ENCODE measurements at places on chromosomes 4 and X.

DNA sequence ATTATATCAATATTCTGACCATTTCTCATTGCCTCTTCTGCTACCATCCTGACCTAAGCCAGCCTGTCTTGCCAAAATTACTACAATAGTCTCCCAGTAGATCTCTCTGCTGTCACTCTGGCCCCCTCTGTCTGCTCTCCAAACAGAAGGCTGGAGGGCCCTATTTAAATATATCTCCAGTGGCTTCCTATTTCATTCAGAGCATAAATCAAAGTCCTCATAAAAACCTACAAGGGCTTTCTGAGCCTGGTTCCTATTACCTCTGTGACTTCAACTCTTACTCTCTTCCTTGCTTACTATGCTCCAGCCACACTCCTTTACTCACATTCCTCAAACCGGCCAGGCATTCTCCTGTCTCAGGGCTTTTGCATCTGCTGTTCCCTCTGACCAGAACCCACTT lies 19.0 kb downstream of the IGSF1 start:
- DNase-seq = no peak

- no peak for DNase-seq
Measured at GRCh38 chrX:119687661-119688413, 5.1 kb downstream of the SEPTIN6 start.

DNA sequence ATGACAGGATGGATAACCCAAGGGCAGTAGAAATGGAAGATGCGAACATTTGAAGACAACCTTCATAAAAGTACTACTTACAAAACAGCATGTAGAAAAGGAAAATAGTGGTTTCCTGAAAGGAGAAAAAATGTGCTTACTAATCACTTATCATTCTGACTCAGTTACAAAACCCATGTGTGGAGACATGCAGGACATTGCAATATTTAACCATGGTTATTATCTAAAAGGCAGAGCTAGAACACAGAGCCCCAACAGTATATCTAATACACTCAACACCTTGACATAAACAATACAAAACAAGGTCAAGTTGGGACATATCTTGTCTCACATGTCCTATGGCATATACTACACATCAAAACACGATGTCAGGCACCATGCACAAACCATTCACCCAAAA lies 55.9 kb downstream of the EIF4E start:
- no peak for DNase-seq

- DNase-seq = no peak
Measured at GRCh38 chrX:70338290-70338689, 48.4 kb downstream of the KIF4A start.

DNA sequence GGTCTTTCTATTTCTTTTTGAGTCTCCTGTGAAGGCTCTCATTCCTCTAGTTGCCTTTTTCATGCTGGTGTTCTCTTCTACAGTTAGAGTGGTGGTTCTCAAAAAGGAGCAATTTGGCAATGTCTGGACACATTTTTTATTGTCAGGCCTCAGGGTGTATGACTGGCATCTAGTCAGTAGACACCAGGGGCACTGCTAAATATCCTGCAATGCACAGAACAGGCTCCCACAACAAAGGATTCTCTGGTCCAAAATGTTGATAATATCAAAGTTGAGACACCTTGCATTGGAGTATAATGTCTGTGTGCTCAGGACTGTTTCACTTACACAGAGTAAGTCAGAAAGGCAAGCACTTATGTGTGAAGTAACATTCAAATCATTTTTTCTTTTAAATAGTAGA lies 1360.7 kb downstream of the ADGRL3 start:
- no peak for DNase-seq

- peak; percentile 89 for DNase-seq
Measured at GRCh38 chr4:8594097-8595038, 1.8 kb downstream of the CPZ start.

DNA sequence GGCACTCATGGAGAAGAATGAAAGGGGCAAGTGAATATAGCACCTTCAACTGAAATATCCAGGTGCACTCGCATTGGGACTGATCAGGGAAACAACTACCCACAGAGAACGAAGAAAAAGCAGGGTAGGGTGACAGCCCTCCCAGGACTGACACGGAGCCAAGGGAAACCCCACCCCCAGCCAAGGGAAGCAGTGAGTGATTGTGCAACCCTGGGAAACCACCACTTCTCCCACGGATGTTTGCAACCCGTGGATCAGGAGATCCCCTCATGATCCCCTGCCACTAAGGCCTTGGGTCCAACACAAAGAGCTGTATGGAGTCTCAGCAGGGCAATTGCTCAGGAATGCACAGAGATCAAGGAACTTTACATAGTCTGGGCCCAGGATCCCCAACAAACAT lies 158.5 kb upstream of the HCCS start:
- DNase-seq = no peak

GRCh38 chr4:154033921-154034320 lies 245.0 kb upstream of the SFRP2 start:
- no peak for DNase-seq

DNA sequence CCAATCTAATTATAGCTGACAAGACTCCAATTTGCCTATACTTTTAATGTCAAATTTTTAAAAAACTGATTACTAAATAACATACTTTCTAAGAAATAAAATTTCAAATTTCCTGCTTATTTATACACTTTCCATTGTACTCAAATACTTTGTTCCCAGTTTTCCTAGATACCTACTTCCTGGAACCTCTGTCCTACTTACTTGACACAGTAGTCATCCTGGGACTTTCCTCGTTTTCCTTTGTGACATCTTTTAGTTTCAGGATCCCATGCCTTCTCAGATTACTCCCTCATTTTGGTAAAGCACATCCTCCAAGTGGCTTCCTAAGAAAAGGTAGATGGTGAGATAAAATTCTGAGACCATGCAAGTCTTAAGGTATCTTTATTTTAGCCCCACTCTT lies 13.3 kb upstream of the FAM184B start:
- DNase-seq = no peak

DNA sequence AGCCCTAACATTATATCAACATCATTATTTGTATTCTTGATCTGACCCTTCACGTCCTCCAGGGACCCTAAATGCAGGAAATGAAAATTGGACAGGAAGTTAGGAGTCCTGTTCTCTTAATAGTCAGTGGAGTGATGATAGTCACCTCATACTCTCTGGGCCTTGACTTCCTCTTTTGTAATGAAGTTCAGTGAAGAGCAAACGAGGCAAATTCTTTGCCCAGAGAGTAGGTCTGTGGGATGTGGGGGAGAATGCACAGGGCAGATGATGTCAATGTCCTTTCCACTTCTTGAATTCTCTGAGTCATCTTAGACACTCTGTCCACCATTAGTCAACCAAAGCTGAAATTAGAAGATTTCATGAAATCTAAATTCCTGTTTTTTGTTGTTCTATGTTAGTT lies 17.1 kb upstream of the GPRIN3 start:
- DNase-seq = no peak

GRCh38 chr4:83616252-83616651 lies 80.3 kb downstream of the GPAT3 start:
- no peak for DNase-seq

- DNase-seq = no peak
Measured at GRCh38 chrX:106931831-106932491, 11.8 kb downstream of the CLDN2 start.

DNA sequence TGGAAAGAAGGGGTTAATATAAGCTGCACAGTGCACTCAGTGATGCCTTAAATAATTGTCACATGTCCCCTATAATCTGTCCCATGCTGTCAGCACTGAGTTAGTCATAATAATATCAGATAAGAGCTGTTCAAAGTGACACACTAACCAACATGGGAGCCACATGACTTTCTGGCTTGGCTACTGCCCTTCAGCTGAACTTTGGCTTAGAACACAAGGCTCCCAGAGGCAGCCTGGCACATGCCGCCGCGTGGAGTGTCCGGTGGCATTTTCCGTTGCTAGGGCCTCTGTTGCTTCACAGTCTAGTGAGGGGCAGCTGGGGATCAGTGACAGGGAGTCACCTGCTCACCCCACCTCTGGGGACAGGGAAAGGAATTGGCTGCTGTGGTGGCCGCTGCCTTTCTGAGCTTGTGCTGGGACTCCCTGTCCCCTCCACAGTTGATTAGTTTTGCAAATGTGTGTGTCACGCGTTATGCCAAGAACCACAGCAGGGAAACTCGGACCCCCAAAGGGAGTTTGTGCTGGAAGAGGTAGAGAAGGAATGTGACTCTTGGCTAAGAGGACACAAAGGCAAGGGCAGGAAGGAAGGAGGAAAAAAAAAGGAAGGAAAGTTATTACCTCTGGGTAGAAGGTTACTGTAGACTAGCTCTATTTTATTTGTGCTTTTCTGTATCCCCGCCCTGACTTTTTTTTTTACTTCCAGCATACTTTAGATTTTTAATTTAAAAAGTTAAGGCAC lies 41.1 kb upstream of the PPARGC1A start:
- no peak for DNase-seq

DNA sequence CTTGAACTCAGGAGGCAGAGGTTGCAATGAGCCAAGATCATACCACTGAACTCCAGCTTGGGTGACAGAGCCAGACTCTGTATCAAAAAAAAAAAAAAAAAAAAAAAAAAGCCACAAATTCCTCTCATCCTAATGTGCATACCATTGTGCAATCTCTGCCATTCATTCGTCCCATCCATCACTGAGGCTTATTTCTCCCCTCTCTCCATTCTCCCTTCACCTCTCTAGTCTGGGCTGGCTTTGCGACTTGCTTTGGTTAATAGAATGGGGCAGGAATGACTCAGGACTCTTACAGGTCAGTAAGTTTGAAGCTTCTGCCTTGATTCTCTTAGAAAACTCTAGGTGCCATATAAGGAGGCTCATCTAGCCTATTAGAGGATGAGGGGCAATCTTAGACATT lies 60.3 kb upstream of the DDX3X start:
- no peak for DNase-seq

DNA sequence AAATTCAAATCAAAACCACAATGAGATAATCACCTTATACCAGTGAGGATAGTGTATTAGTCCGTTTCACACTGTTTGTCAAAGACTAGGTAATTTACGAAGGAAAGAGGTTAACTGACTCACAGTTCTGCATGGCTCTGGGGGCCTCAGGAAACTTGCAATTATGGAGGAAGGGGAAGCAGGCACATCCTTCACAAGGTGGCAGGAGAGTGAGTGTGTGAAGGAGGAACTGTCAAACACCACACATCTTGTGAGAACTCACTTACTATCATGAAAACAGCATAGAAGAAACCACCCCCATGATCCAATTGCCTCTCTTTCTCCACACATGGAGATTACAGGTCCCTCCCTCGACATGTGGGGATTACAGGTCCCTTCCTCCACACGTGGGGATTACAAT lies 54.7 kb upstream of the TRPC5 start:
- DNase-seq = no peak

GRCh38 chr4:14934704-14935390 lies 67.4 kb upstream of the CPEB2 start:
- DNase-seq = no peak

GRCh38 chr4:10046471-10046870 lies 25.2 kb upstream of the SLC2A9 start:
- no peak for DNase-seq

DNA sequence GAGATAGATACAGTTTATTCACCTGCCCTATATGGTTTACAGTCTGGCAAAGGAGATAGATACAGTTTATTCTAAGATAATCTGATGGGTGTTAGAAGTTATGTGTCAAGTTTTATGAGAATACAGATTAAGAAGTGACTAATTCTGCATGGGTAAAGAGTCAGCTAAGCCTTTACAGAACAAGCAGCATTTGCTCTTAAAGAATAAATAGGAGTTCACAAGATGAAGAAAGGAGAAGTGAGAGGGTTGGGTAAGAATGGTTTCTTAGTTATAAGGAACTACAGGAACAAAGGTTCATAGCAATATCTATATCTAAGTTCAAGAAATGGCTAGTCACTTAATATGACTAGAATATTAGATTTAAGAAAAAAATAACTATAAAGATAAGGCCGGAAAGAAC lies 47.6 kb downstream of the THOC2 start:
- DNase-seq = no peak

DNA sequence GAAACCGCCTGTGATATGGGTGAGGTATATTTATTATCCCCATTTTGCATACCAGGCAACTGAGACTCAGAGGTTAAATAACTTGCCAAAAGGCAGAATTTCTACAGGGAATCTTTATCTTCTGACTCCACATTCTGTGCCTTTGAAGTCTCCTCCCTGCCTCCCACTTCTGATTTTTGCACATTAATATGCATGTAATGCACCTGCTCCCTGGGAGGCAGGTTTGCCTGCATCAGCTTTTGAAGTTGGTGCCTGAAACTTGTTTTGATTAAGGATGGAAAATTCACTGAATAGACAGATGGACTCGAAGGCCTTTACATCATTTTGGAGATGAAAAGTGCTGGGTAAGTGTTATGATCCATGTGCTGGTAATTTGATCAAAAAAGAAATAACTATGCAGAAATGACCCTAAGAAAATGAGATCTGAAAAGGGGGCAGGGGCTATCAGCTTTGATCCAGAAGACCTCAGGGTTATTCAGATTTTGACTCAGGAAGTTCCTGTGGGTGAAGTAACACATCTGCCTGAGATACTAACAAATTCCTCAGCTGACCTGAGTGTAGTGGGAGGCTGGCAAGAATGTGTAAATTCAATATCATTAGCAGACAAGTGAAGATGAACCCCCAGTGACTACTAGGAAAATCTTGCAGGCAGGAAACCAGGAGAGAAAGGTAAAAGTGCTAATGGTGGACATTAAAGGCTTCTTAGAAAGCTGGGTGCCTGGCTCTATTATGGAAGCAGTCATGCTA lies 167.5 kb upstream of the BOD1L1 start:
- no peak for DNase-seq

- DNase-seq = no peak
Measured at GRCh38 chr4:41932988-41933387, 2.2 kb upstream of the TMEM33 start.

GRCh38 chrX:132833373-132833772 lies 125.1 kb downstream of the HS6ST2 start:
- DNase-seq = no peak

DNA sequence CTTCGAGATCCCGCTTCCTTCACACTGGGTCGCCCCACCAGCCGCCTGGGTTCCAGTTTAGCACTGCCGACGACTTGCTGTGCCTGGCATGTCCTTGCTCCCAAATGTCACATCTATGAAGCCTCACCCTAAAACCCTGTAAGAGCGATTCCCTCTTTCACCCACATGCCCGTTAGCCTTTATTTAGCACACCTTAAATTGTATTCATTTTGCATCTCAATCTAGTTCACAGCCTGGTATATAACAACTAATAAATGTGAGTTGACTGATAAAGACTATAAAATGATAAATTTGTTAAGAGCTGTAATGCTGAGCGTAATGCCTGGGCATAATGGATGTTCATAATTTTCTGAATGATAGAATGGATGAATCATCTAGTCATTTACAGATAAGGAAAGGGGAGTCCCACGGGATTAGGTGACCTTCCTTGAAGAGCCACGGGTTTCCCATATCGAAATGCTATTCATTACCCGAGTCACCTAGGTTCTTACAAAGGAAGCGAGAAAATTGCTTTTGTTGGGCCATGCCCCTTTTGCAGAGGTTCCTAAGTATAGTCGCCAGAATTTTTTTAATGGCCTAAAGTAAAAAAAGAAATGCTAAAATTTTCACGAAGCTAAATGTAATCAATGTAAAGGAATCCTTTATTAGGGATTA lies 1.1 kb upstream of the AP1S2 start:
- DNase-seq = no peak

GRCh38 chrX:16970977-16971376 lies 24.5 kb downstream of the REPS2 start:
- no peak for DNase-seq
